ENCODE measurements at places on chromosomes 7 and 10.

DNA sequence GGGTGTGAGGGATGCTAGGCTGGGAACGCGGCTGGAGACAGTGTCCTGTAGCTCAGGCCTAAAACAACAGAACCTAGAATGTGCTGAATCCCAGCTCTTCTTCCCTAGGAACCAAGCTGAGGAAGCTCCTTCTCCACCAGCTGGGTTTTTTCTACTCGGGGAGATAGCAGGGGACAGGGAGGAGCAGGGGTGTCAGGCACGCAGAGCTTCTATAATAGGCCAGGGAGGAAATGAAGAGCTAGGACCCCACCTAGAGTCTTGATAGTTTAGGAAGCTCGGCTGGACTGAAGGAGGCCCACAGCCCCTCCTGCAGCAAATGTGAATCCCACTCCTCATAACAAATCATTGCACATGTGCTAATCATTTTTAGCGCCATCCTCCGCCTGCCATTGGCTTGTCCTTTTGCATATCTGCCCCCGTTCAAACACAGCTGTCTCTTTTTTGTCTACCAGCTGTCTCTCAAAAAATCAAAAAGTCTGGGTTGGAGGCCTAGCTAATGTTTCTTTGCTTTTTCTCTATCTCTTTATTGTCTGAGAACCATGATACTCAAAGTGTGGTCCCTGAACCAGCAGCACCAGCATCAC is 24.1 kb upstream of the FAM180A start:
- no peak for DNase-seq

- no peak for DNase-seq
These were observed 49.4 kb downstream of the ADCYAP1R1 start for GRCh38 chr7:31101544-31101943.

GRCh38 chr7:31815796-31816195 is 128.8 kb downstream of the PPP1R17 start:
- DNase-seq: no peak

DNA sequence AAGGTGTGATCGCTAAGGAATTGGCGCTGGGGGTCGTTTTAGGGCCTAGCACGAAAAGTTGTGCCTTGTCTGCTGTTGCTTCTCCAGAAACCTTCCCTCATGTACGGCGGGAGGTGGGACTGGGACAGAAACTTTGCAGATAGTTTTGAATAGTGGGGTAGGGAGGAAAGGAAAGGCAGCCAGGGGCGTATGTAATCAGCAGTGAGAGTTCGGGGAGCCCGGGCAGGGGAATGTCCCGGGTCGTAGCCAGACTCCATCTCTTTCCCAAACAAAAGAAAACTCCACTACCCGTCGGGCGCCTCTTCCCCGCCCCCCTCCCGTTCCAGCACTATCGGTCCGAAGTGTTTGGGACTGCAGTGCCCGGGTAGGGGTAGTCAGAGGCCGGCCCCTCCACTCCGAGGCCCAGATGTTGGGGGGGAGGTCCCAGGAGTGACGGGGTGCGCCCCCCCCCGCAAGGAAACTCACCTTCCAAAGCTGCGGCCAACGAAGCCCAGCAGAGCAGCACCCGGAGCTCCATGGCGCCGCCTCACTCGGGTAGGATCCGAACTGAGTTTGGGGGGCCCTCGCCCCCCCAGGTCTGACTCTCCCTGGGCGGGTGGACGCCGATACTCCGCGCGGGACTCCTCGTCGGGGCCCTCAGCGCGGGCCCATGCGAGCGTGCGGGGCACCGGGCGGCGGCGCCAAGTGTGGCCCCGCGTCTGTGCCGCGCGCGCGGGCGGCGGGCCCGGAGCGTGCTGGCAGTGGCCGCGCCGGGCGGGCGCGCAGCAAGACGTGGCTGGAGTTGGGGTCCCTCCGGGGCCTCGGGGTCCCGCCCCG is 601 bp downstream of the EPHB4 start:
- DNase-seq: peak; percentile 57

- no peak for DNase-seq
These were observed 57.2 kb upstream of the PAX2 start for GRCh38 chr10:100688201-100688600.

GRCh38 chr7:122677149-122677548 is 21.8 kb downstream of the RNF133 start:
- DNase-seq: no peak

DNA sequence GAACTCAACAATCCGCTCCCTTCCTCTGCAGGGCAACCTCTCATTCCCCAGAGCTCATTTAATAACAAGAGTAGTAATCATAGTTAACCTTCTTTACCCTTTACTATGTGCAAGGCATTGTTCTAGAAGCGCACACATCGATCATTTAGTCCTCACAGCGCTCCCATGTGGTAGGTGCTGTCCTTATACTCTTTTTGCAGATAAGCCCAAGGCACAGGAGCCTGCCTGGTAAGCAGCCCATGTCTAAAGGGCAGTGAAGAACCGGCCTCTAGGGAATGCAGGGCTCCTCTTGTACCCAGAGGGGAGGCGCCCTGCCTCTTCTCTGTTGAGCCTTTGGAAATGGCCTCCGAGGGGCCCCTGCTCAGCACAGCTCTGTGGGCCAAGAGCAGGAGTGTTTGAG is 14.3 kb downstream of the CHST3 start:
- peak; percentile 54 for DNase-seq

DNA sequence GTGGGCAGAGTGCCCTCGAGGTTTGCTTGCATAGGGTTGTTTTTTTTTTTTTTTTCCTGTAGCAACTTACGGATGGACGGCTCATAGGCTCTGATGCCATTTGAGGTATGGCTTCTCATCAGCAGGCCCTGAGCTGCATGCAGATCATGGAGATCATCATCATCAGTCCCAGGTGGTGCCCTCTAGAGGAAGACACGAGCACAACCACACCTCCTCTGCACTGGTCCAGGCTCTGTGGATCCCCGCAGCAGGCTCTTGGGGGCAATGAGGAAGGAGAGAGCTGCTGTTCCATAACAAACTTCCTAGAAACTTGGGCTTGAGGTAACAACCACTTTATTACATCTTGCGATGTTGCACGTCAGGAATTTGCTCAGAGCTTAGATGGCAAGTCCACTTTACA is 132.7 kb upstream of the CXCL12 start:
- DNase-seq: peak; percentile 5

GRCh38 chr10:61410353-61411070 is 42.7 kb downstream of the TMEM26 start:
- DNase-seq: no peak

- no peak for DNase-seq
These were observed 20.0 kb downstream of the THNSL1 start for GRCh38 chr10:25036381-25036780.
